ENCODE measurements at places on chromosomes 2 and 18.

DNA sequence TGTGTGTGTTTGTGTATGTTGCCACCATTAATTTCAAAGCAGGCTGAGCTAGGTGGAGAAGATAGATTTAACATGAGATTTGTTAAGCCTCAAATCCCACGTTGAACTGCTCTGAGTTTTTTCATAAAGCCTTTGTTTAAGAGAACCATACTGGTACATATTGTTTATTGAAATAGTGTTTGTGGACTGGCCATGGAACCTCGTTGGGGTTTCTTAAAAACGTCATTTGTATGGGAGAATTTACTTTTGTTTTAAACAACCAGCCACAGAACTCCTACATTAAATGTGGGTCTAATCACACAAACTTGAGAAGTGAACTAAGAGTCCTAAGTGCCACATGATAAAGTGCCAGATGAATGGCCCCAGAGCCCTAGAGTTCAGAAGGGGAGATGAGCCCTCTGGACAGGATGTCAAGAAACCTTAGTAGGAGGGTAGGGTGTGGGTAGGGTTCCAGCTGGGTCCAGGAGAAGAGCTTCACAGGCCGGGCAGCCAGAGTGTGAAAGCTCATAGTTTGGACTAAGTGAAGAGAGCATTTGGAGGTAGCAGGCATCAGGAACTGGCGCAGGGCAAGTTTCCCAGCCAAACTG lies 120.6 kb upstream of the EML6 start:
- no peak for DNase-seq

- no peak for DNase-seq
Measured at GRCh38 chr2:7524195-7524594, 607.0 kb downstream of the RNF144A start.

- no peak for DNase-seq
Measured at GRCh38 chr18:71168557-71169145, 879.8 kb downstream of the SOCS6 start.

GRCh38 chr2:49167131-49167530 lies 12.8 kb upstream of the FSHR start:
- no peak for DNase-seq

- DNase-seq: no peak
Measured at GRCh38 chr2:211854832-211855231, 683.8 kb downstream of the ERBB4 start.

GRCh38 chr2:195863564-195863963 lies 205.1 kb downstream of the DNAH7 start:
- no peak for DNase-seq

- no peak for DNase-seq
Measured at GRCh38 chr2:10525573-10526265, 77.6 kb upstream of the ODC1 start.

Measured in activated CD8-positive, alpha-beta memory T cell treated with anti-CD3 and anti-CD28 coated beads for 48 hours (primary cell).